T-helper 17 cell (primary cell): ENCODE measurements at places on chromosomes 2 and 18. TPM values are rescaled to one million over a fixed set of nuclear protein-coding genes. Genes with fewer than 3 reads are reported as not detected.

Gene CPLX4
- total RNA-seq = not detected

Gene G6PC2
- total RNA-seq = not detected

Gene EMILIN1
- total RNA-seq = 1.7 TPM

Gene NETO1
- total RNA-seq = not detected

Gene SLC30A3
- total RNA-seq = not detected

Gene RASGRP3
- total RNA-seq = 3.9 TPM

Gene ITGB6
- not detected for total RNA-seq

Gene EDAR
- 0.37 TPM for total RNA-seq

Gene LYPD6B
- total RNA-seq = not detected

Gene CCDC74B
- 0.21 TPM for total RNA-seq

Gene FLACC1
- total RNA-seq = 4.7 TPM

Gene ZCCHC2
- 69.3 TPM for total RNA-seq

Gene PASK
- total RNA-seq = 108 TPM

DNA sequence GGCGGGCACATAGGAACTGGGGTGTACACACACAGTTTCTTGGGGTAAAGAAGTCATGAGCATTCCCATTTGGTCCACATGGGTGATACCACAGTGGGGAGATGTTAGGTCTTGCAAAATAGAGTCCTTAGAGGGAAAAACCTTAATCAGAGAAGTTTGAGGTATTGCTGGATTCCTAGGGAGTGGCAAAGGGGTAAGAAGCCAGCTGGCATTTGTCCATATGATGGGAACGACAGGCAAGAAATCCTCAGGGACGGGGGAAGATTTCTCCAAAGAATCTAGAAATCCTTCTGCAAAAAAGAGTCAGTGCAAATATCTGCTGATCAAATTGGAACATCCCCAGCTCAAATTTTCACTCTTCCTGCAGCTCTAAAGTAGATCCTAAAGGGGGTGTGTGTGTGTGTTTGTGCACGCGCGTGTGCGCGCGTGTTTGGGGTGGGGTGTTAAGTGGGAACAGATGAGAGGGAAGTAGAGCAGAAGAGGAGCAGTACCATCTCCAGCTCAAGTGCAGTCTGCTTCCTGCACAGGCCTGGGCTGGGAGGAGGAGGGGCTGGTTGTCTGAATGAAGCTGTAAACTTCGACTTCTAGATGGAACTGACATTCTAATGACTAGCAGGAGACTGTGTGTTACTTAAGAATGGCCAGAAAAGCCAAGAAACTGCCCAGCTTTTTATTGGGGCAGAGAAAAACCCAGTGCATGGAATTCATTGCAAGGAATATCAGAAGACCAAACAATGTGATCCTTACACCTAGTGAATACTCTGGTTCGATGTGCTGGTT, 168.0 kb downstream of the SPP2 start:
- no peaks in the 10 kb centered on the region for H3K36me3 ChIP-seq
- H3K4me3 ChIP-seq = peak overlapping the region; percentile 33
- H3K27me3 ChIP-seq = no peaks in the 10 kb centered on the region
- H3K27ac ChIP-seq = no peak overlapping the region
- no peak for DNase-seq

- no peak overlapping the region for H3K4me3 ChIP-seq
- no peak overlapping the region for H3K27ac ChIP-seq
- H3K4me1 ChIP-seq = no peaks in the 10 kb centered on the region
- H3K36me3 ChIP-seq = no peaks in the 10 kb centered on the region
- DNase-seq = no peak
- no peaks in the 10 kb centered on the region for H3K27me3 ChIP-seq
These were observed 71.0 kb downstream of the AQP4 start for GRCh38 chr18:26794230-26795101.

DNA sequence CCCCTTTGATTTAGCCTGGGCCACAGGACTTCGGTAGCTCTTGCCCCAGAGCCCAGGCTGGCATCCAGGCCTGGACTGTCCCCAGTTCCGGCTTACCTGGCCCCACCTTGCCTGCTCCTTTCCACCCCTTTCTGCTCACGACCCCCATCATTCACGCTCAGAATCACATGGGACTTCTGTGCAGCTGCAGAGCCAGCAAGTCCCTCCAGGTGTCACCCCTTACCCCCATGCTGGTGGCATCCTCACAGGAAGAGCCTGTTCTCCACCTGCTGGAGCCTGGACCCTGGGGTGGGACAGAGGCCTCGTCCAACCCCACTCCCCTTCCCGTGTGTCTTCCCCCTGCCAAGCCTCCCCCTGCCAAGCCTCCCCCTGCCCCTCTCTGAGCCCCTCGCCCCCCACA, 7.9 kb upstream of the KCNIP3 start:
- peaks cover 2% of the 10 kb centered on the region for H3K4me1 ChIP-seq
- H3K27ac ChIP-seq = no peak overlapping the region
- H3K36me3 ChIP-seq = no peaks in the 10 kb centered on the region

DNA sequence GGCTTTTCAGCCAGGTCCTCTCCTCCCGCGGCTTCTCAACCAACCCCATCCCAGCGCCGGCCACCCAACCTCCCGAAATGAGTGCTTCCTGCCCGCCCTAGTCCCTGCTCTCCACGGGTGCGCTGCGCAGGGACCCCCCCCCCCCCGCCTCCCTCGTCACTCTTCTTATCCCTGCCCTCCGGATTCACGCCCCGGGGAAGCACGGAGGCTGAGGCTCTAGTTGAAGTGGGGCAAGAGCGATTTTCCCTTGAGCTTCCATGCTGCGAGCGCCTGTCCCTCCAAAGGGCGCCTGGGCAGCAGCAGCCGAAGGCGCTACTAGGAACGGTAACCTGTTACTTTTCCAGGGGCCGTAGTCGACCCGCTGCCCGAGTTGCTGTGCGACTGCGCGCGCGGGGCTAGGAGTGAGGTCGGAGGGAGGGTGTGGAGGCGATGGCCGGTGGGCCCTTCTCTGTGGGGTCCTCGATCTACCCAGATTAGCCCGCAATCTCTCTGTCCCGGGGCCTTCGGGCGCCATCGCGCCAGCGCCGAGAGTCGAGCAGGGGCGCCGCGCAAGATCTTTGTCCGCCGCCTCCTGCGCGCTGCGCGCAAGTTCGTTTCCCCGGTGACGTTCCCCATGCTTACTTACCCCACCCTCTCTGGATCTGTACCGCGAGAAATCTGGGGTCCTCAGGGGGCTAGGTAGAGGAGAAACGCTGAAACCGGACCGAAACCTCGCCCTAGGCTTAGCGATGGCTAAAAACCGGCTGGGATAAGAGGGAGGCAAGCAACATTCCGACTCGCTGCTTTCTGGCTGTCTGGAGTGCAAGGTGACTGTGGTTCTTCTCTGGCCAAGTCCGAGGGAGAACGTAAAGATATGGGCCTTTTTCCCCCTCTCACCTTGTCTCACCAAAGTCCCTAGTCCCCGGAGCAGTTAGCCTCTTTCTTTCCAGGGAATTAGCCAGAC, 677 bp downstream of the GAD1 start:
- H3K27ac ChIP-seq = no peak overlapping the region
- H3K36me3 ChIP-seq = peaks cover 8% of the 10 kb centered on the region
- peaks cover 86% of the 10 kb centered on the region for H3K27me3 ChIP-seq

DNA sequence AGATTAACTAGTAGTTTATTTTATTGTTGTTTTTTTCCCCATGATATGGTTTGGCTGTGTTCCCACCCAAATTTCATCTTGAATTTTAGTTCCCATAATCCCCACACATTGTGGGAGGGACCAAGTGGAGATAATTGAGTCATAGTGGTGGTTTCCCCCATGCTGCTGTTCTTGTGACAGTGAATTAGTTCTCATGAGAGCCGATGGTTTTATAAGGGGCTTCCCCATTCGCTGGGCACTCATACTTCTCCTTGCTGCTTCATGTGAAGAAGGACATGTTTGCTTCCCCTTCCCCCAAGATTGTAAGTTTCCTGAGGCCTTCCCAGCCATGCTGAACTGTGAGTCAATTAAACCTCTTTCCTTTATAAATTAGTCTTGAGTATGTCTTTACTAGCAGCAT, 36.5 kb downstream of the GALNT14 start:
- no peak overlapping the region for H3K27ac ChIP-seq
- no peak for DNase-seq
- H3K27me3 ChIP-seq = peaks cover 23% of the 10 kb centered on the region
- H3K4me3 ChIP-seq = no peak overlapping the region

GRCh38 chr2:24834733-24835395, 41.6 kb downstream of the CENPO start:
- peaks cover 6% of the 10 kb centered on the region for H3K36me3 ChIP-seq
- no peaks in the 10 kb centered on the region for H3K27me3 ChIP-seq
- no peak overlapping the region for H3K27ac ChIP-seq
- peaks cover 8% of the 10 kb centered on the region for H3K4me1 ChIP-seq
- no peak for DNase-seq

- DNase-seq = no peak
- no peak overlapping the region for H3K4me3 ChIP-seq
- peaks cover 4% of the 10 kb centered on the region for H3K27me3 ChIP-seq
- no peak overlapping the region for H3K27ac ChIP-seq
- H3K4me1 ChIP-seq = no peaks in the 10 kb centered on the region
These were observed 309.1 kb downstream of the MYCN start for GRCh38 chr2:16249246-16250055.

GRCh38 chr2:216373896-216374295, 1.6 kb upstream of the MARCHF4 start:
- no peak overlapping the region for H3K4me3 ChIP-seq
- peaks cover 4% of the 10 kb centered on the region for H3K36me3 ChIP-seq
- H3K27ac ChIP-seq = no peak overlapping the region
- H3K4me1 ChIP-seq = peaks cover 11% of the 10 kb centered on the region

GRCh38 chr18:52343138-52343537, 3.1 kb downstream of the DCC start:
- no peak for DNase-seq
- no peak overlapping the region for H3K27ac ChIP-seq
- H3K27me3 ChIP-seq = peaks cover 22% of the 10 kb centered on the region
- H3K36me3 ChIP-seq = peaks cover 3% of the 10 kb centered on the region
- H3K4me3 ChIP-seq = no peak overlapping the region
- H3K4me1 ChIP-seq = no peaks in the 10 kb centered on the region

- no peaks in the 10 kb centered on the region for H3K36me3 ChIP-seq
- DNase-seq = no peak
- H3K4me1 ChIP-seq = no peaks in the 10 kb centered on the region
These were observed 105.8 kb upstream of the PID1 start for GRCh38 chr2:229376866-229377265.

GRCh38 chr2:235560345-235560744, 66.5 kb downstream of the AGAP1 start:
- H3K27me3 ChIP-seq = peaks cover 46% of the 10 kb centered on the region
- no peaks in the 10 kb centered on the region for H3K4me1 ChIP-seq
- no peak overlapping the region for H3K27ac ChIP-seq
- DNase-seq = no peak
- no peak overlapping the region for H3K4me3 ChIP-seq
- no peaks in the 10 kb centered on the region for H3K36me3 ChIP-seq

DNA sequence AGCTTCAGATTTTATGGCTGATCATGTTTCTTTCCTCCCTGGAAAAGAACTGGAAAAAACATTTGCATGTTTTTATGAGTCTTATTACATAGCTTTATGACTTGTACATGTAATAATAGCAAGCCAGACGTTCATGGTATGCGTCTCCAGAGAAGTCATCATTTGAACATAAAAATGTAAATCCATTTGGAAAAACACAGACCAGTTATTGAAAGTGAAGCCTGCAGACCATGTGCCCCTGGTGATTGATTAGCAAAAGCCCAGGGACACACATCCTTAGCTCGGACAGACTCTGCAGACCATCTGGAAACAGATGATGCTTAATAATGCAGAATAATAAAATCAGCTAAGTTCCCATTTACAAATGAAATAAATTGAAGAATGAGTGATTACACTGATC, 283.1 kb downstream of the TDRD15 start:
- DNase-seq = no peak
- no peaks in the 10 kb centered on the region for H3K4me1 ChIP-seq
- H3K27ac ChIP-seq = no peak overlapping the region
- H3K4me3 ChIP-seq = no peak overlapping the region
- H3K27me3 ChIP-seq = no peaks in the 10 kb centered on the region

DNA sequence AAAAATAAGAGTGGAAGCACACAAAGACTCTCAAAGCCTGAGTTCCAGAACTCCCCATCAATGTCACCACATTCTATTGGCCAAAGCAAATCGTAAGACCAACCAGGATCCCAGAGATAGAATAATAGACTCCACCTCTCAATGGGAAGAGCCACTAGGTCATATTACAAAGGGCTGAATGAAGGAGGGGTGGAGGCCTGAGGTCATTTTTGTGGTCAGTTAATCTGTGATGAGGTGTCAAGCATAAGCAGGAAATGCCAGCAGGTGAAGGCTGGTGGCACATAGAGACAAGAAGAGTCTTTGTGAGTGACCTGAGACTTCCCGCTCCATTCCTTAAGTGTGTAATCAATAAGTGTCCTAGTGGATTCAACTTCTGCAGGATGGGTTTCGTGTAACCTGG, 144.3 kb downstream of the TFCP2L1 start:
- H3K4me3 ChIP-seq = no peak overlapping the region
- DNase-seq = no peak
- H3K27me3 ChIP-seq = peaks cover 19% of the 10 kb centered on the region
- H3K27ac ChIP-seq = no peak overlapping the region
- no peaks in the 10 kb centered on the region for H3K36me3 ChIP-seq
- no peaks in the 10 kb centered on the region for H3K4me1 ChIP-seq

GRCh38 chr18:63317556-63317946, 2.0 kb downstream of the BCL2 start:
- H3K36me3 ChIP-seq = peaks cover 15% of the 10 kb centered on the region
- DNase-seq = no peak

- H3K4me1 ChIP-seq = peaks cover 4% of the 10 kb centered on the region
- no peak overlapping the region for H3K4me3 ChIP-seq
- no peaks in the 10 kb centered on the region for H3K27me3 ChIP-seq
- DNase-seq = no peak
These were observed 35.0 kb upstream of the PTMA start for GRCh38 chr2:231673348-231673770.

DNA sequence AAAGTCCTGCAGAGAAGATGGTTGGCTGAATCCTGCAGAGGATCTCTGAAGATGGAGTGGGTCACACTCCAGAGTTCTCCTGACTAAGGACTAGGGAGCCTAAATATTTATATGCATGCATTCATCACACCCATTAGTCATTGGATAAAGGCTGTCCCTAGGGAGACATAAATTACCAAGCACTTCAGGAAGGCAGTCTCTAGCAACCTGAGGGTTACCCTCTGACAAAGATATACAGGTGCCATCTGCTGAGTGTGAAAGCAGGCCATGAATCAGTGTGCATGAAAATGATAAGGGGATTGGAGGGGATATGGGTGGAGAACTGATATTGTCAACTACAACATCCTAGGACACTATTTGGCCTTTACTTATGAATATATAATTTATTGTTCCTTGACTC, 294.8 kb upstream of the DDX18 start:
- H3K36me3 ChIP-seq = no peaks in the 10 kb centered on the region
- no peaks in the 10 kb centered on the region for H3K4me1 ChIP-seq
- no peak overlapping the region for H3K27ac ChIP-seq

- no peak for DNase-seq
- H3K27ac ChIP-seq = no peak overlapping the region
These were observed 18.8 kb upstream of the RHOB start for GRCh38 chr2:20427931-20428526.

- H3K4me3 ChIP-seq = no peak overlapping the region
- no peaks in the 10 kb centered on the region for H3K36me3 ChIP-seq
- H3K27ac ChIP-seq = no peak overlapping the region
- no peaks in the 10 kb centered on the region for H3K27me3 ChIP-seq
- no peak for DNase-seq
These were observed 14.5 kb downstream of the TMEM185B start for GRCh38 chr2:120208381-120209353.

GRCh38 chr18:55093808-55094207, 134.5 kb upstream of the CCDC68 start:
- H3K27ac ChIP-seq = no peak overlapping the region
- H3K4me1 ChIP-seq = no peaks in the 10 kb centered on the region
- DNase-seq = no peak
- no peaks in the 10 kb centered on the region for H3K36me3 ChIP-seq
